ENCODE measurements at places on chromosomes 11 and 22.

DNA sequence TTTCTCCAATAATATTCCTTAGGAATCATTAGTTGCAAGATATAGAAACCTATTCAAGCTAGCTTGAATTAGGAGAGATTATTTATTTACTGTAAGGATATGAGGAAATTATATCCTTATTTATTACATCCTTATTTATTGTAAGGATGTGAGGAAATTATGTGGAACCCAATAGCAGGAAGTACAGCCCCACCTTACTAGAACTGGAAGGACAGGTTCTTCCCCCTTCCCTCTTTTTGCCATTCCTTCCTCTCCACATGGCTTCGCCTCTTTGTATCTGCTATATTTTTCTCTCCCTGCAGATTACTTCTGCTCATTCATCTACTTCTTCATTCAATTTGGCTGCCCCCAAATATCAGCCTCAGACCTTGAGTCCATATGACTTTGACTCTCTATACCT is 49.5 kb upstream of the B3GNT6 start:
- no peak for DNase-seq

GRCh38 chr11:5488798-5489399 is 414 bp downstream of the OR52D1 start:
- no peak for DNase-seq

GRCh38 chr22:36369922-36370791 is 17.6 kb downstream of the MYH9 start:
- no peak for DNase-seq

- no peak for DNase-seq
Observed at GRCh38 chr11:46499821-46500220, 94.0 kb downstream of the AMBRA1 start.

- no peak for DNase-seq
Observed at GRCh38 chr11:64092111-64092760, 56.5 kb downstream of the FLRT1 start.

GRCh38 chr11:124900464-124900863 is 2.8 kb upstream of the ROBO4 start:
- DNase-seq, result no peak

DNA sequence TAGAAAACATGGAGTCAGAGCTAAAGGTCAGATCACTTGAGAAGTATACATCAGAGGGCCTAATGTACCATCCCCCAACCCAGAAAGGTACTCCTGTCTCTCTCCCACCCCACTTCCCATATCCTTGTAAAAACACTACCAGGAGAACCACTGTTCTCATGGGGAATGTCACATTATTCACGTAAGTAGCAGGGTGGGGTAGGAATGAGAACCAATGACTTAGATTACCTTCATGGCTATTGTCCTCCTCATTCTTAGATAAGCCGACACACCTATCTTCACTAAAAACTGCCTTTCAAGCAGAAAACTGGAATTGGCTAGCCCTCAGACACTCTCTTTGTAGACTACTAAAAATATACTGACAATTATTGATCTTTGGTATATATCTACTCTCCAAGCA is 63.6 kb downstream of the CEP57 start:
- DNase-seq, result no peak

GRCh38 chr11:832529-833113 is at the start of gene CD151:
CD151 (plus strand) TSS chr11:832952; CDS start chr11:836070, 3,118 bp downstream.
- peak; percentile 22 for DNase-seq

- no peak for DNase-seq
Observed at GRCh38 chr11:121482231-121483129, 29.7 kb upstream of the SORL1-AS1 start.

GRCh38 chr11:44627165-44627789 is 61.8 kb downstream of the CD82 start:
- no peak for DNase-seq

DNA sequence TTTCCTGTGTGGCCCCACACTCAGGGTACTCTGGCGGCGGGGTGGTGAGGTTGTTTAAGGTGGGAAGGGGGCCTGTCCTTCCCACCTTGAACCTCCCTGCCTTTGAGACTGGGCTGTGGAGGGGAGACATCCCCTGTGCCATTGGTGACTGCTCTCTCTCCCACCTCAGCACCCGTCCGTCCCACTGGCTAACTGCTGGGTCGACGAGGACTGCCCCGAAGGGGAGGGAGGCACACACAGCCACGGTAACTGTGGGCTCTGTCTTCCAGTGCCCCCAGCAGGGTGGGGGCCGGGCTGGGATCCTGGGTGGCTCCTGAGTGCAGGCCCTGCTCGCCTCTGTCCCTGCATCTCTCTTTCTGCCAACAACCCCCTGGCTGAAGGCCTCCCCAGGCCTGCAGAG is 7.5 kb downstream of the P2RX6 start:
- no peak for DNase-seq

DNA sequence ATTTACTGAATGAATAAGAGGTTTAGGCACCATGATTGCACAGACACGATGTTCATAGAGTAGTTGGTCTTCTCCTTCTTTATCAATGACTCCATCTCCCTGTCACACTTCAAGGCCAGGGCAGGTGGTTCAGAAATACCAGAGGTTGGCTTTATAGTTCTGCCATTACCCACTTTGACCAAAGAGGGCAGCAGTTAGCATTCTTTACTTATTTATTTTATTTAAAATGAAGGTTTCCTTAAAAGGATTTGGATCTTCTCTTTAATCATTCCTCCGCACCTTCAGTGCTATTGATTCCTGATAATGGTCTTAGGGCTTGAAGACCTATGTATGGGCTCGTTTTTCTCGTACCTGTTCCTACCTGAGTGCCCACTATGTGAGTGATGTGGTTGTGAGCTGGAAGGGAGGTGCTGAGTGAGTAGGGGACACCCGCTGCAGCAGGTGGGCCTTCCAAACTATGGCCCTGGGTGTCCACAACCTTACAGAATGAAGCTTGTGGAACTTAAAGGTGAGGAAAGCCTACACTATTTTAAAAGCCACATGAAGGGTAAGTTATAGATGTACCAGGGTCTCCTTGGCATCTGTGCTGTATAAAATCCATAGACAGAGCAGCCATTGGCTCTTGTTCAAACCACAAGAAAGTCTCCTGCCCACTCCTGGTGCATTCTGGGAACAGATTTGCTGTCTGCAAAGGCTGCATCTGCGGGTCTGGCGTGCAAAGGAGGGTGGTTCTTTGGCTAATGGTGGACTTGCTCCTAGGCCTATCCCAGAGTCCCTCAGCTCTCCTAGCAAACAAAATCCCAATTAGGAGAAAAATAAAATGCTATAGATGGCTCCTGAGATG is 35.0 kb downstream of the TIMP3 start:
- no peak for DNase-seq

- no peak for DNase-seq
Observed at GRCh38 chr11:120023120-120023519, 114.8 kb downstream of the TRIM29 start.

DNA sequence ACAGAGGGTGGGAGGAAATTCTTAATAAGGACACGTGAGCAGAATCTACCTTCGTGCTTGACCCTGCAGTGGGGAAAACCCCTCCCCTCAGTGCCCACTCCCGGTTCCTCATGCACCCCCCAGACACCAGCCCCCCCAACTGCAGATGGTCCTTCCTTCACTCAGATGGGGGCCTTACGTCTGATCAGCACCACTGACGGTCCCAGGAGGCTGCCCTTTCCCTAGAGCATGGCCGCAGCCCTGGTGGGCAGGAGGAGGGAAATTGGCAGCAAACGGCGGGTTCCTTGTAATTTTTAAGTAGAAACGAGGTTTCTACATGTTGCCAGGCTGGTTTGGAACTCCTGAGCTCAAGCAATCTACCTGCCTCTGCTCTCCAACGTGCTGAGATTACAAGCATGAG is 477.7 kb downstream of the TBC1D22A start:
- DNase-seq, result no peak

- no peak for DNase-seq
Observed at GRCh38 chr11:79080551-79080950, 360.3 kb downstream of the TENM4 start.

DNA sequence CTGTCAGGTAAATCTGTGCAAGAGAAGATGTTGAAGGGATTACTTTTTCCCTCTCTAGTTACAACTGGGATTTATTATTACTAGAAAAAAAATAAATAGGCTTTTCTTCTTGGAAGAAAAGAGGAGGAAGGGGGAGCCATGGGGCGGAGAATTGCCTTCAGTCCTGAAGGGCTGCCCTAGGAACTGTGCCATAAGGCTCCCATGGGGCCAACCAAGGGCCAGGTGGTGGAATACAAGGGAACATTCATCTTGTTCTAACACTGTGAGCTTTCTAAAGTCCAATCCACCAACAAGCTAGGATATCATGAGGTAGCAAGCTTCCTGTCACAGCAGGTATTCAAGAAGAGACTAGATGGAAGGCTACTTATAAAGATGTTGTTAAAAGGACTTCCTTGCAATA is 24.8 kb upstream of the NRIP3 start:
- DNase-seq, result no peak

DNA sequence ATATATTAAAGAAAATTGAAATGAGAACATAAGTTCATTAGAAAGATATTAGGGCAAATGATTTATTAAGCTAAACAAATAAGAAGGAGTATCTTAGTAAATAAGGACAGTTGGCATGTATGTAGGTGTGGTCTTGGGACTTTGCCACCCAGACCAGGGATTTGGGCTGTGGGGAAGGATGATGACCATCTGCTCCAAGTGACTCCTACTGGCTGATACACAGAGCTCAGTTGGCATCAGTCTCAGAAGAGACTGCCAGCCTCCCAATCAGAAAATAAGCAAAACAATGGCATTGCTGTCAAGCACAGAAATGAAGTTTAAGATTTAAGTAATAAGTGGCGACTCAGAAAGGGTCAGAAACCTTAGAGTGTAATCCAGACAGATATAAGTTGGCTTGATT is 49.5 kb downstream of the PAX6 start:
- DNase-seq, result no peak

DNA sequence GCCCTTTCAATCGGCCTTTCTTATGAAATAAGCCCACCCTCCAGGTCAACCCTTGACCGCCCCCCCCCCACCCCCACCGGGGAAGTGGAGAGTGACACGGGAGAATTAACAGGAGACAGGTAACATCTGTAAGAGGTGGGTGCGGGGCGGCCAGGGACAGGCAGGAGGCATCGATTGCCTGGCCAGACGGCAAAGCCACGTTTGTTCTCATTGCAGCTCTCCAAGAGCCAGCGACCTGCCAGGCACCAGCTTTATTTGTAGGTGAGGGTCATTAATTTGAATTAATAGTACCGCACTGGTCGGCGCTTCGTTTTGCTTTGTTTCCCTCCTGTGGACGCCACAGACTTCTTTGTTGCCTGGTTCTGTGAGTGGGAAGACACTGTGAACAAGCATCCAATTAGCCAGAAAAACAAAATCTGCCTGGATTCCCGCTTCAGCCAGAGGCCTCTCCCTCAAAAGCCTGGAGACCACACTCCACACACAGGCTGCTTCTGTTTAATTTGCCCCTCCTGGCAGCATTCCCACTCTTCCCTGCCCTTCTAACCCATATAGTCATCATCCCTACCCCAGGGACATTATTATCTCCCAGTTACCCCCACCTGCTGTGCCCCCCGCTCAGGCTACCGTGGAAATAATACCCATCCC is 104.5 kb upstream of the OPCML start:
- no peak for DNase-seq

Data from stimulated activated CD8-positive, alpha-beta memory T cell treated with anti-CD3 and anti-CD28 coated beads, Interleukin-15, amount 100 ng/mL, for 4 hours (primary cell).